HepG2 (cell line): ENCODE measurements at places on chromosomes 3 and 15.

- peaks cover 29% of the 10 kb centered on the region for H3K4me1 ChIP-seq
- no peak overlapping the region for H3K4me3 ChIP-seq
- H3K27ac ChIP-seq: no peak overlapping the region
- DNase-seq: no peak
Observed at GRCh38 chr15:79991826-79992225, 20.8 kb upstream of the BCL2A1 start.

GRCh38 chr15:95017666-95018328 is 786.4 kb downstream of the MCTP2 start:
- H3K27ac ChIP-seq: no peak overlapping the region
- H3K36me3 ChIP-seq: no peaks in the 10 kb centered on the region
- H3K4me1 ChIP-seq: no peaks in the 10 kb centered on the region

GRCh38 chr3:172275586-172275985 is 172.7 kb downstream of the GHSR start:
- DNase-seq: no peak
- H3K4me3 ChIP-seq: no peak overlapping the region
- H3K36me3 ChIP-seq: peaks cover 93% of the 10 kb centered on the region
- no peak overlapping the region for H3K27ac ChIP-seq
- H3K4me1 ChIP-seq: peaks cover 28% of the 10 kb centered on the region; the same call in 1 of the 2 replicates
- no peaks in the 10 kb centered on the region for H3K27me3 ChIP-seq

DNA sequence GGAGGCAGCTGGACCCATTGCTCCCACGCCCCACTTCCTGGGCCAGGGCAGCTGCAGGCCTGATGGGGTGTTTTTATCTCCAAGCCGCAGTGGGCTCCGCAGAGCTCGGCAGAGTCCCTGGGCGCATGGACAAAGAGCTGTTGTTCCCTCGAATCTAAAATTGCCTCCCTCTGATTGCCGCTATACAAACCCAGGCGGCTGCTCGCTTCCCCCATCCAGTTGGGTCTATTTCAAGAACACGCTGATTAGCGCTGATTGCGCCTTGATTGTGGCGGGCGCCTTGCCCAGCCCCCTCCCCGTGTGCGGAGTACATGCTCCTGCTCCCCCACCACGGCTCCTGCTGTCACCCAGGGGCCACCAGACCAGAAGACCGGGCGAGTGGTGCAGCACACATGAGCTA is 43.4 kb upstream of the SLC6A1 start:
- H3K27ac ChIP-seq: no peak overlapping the region
- DNase-seq: no peak
- peaks cover 4% of the 10 kb centered on the region for H3K27me3 ChIP-seq
- no peak overlapping the region for H3K4me3 ChIP-seq

GRCh38 chr3:80978216-80978969 is 783.1 kb downstream of the GBE1 start:
- no peak overlapping the region for H3K27ac ChIP-seq
- H3K27me3 ChIP-seq: no peaks in the 10 kb centered on the region
- H3K4me3 ChIP-seq: no peak overlapping the region
- no peaks in the 10 kb centered on the region for H3K4me1 ChIP-seq

DNA sequence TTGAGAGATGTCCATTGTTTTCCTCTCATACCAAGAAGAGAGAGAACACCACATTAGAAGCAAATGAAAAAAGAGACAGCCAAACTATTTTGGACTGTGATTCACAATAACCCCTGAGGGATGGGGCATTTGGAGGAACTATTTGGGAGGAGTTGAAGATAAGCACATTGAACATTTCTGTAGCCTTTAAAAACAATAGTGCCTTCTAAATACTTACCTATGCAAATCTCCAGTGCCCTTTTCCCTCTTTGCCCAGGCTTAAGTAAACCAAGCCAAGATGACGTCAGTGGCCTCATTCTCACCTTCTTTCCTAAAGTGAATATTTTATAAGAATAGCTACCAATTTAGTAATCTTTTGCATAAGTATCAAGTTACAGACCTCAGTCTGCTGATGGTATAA is 89.7 kb upstream of the COL8A1 start:
- H3K4me3 ChIP-seq: no peak overlapping the region
- H3K27ac ChIP-seq: no peak overlapping the region
- H3K27me3 ChIP-seq: no peaks in the 10 kb centered on the region
- H3K36me3 ChIP-seq: no peaks in the 10 kb centered on the region
- no peaks in the 10 kb centered on the region for H3K4me1 ChIP-seq

- H3K4me3 ChIP-seq: no peak overlapping the region
- peaks cover 52% of the 10 kb centered on the region for H3K36me3 ChIP-seq
- peak overlapping the region; percentile 25 for H3K27ac ChIP-seq
- H3K4me1 ChIP-seq: peaks cover 97% of the 10 kb centered on the region
- DNase-seq: no peak
Observed at GRCh38 chr3:150754896-150755295, 8.1 kb downstream of the SIAH2 start.

DNA sequence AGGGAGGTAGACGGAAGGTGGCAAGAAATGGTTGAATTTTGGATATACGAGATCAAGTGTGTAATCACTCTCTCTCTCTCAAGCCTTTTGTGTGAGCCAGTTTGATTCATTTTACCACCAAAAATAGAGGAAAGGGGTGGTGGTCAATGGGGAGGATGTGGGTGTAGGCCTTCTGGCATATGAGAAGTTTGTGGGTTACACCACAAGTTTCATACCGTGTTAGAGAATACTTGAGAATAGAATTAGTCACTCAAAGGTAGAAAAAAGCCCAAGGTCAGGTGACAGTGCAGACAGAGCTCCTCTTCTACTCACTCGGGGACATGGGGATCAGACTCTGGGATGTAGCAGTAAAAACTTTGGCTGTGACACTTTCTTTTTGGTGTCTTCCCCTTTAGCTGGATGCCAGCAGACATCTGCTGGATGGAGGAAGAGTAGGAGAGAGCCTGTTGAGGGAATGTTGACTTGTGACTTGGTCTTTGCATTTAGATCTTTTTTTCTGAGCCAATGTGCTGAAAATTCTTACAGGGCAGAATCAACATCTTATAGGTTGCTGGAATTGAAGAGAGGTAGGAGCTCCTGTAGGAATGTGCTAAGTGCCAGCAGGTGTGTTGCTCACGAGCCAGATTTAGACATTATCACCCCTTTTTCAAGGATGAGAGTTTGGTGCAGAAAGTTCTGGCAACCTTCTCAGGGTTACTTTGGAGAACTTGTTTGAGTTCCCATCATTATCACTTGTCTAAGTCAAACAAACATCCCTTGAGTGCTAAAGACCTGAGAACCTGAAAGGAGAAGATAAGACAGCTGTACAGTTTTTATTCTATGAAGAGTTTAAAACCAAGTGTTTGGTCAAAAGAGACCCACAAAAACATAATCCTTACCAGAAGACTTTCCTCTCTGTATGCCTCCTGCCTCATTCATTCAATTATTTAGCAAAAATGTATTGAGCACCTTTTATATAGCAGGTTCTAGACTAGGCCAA is 43.9 kb upstream of the RYK start:
- H3K27me3 ChIP-seq: no peaks in the 10 kb centered on the region
- DNase-seq: no peak
- no peak overlapping the region for H3K27ac ChIP-seq
- peaks cover 8% of the 10 kb centered on the region; the same call in 1 of the 2 replicates for H3K4me1 ChIP-seq
- H3K36me3 ChIP-seq: no peaks in the 10 kb centered on the region
- H3K4me3 ChIP-seq: no peak overlapping the region

DNA sequence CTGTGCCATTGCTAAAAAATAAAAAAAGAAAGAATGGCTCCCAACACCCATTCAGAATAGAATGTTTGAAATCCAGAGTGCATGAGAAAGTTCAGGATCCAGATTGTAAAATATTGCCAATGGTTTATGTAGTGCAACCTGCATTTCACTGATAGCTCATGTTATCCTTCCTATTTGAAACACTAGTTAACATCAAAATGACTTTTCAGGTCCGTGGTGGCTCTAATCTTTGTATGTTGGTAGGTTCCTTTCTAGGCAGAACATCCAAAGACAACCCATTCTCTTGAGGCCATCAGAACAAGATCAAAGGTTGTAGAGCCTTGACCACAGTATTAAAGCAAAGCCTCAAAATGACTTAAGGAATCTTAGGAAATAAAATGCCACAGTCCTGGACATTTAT is 51.0 kb downstream of the PLCL2 start:
- no peaks in the 10 kb centered on the region for H3K36me3 ChIP-seq
- no peak overlapping the region for H3K27ac ChIP-seq

GRCh38 chr3:111726788-111727305 is 131.7 kb upstream of the ZBED2 start:
- H3K4me3 ChIP-seq: no peak overlapping the region
- no peak overlapping the region for H3K27ac ChIP-seq
- no peaks in the 10 kb centered on the region for H3K36me3 ChIP-seq
- H3K27me3 ChIP-seq: no peaks in the 10 kb centered on the region
